ENCODE measurements at places on chromosomes 5 and 9.

GRCh38 chr9:72289401-72289800, 75.6 kb downstream of the ZFAND5 start:
- DNase-seq, result no peak

GRCh38 chr5:8633696-8634095, 764.7 kb downstream of the MTRR start:
- DNase-seq, result no peak

- DNase-seq, result no peak
Measured at GRCh38 chr9:91935805-91936514, 14.1 kb downstream of the ROR2 start.

DNA sequence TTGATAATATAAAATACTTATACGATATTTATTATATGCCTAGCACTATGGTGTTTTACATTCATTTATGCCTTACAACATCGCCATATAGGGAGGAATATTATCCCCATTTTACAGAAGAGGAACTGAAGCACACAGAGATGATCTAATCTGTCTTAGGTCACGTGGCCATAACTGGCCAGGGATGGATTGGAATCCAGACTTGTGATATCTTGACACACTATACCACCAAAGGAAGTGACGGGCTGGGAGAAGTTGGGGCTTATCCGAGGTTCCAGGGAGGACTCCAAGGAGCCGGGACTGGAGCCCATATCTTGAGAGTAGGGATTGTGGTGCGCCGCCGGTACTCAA, 129.8 kb downstream of the TMEM174 start:
- DNase-seq, result no peak

DNA sequence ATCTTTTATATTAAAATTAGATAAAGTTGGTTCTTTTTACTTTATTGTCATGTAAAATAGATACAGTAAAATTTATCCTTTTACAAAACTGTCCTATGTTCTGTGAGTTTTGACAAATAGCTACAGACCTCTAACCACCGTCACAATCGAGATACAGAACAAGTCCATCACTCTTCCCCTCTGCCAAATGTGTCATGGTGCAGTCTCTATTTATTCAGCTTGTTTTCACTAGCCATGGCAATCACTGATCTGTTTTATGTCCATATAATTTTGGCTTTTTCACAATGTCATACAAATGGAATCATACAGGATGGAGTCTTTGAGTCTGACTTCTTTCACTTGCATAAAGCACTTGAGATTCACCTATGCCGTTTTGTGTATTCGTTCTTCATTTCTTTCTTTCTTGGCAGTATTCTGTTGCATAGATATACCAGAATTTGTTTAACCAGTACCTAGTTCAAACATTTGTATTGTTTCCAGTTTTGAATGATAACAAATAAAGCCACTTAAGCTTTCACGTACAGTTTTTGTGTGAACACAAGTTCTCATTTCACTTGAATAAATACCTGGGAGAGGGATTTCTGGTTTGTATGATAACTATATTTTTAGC, 273.2 kb upstream of the MPDZ start:
- DNase-seq, result no peak

DNA sequence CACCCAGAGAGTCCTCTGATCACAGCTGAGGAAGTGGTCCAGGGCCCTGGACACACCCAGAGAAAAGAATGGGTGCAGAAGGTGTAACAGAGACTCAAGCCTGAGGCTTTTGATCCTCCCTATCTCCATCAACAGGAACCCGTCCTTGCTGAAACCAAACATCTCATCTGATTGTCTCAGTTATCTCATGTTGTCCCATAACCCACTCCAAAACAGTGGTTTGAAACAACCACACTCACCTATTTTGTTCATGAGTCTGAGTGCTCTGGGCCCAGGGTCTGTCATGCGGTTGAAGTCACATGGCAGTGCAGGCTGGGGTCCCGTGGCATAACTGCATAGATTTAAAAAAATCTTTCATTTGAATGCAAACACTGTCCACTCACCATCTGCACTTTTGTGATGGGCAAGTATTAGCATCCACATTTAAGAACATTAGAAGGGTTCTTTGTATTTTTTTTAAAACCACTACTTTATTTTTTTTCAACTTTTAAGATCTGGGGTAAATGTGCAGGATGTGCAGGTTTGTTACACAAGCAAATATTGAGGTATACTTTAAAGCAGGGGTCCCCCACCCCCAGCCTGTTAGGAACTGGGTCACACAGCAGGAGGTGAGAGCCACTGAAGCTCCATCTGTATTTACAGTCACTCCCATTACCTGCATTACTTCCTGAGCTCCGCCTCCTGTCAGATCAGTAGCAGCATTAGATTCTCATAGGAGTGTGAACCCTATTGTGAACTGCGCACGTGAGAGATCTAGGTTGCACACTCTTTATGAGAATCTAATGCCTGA, 255.8 kb downstream of the ROR2 start:
- no peak for DNase-seq

DNA sequence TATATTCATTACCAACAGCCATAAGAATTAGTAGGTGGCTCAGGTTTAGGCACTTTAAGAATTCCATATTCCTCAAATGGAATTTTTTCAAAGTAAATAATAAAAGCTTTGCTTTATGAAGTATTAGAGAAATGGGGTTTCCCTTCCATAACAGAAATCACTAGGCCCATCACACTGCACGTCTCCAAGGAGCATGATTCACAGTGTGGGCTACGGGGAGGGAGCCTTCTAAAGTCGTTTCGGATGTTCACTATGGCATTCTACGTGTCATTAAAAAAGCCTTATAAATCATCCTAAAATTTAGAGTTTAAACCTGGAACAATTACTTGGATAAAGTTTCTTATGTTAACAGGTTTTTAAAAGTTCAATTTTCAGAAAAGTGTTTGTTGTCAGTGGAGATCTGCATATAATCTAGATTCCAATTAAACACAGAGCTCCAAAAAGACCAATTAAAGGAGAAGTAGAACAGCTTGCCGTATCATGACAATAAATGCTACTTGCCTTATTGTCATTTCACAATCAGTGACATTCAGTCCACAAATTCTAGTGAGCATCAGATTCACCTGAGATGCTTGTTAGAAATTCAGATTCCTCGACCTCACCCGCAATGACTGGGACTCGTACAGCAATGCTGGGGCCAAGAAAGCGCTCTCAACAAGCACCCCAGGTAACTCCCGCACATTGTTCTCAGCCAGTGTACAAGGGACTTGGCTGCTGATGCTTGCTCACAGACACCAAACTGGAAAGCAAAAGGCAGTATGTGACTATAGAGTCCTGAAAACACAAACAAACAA, 115.7 kb downstream of the NFIB start:
- no peak for DNase-seq

DNA sequence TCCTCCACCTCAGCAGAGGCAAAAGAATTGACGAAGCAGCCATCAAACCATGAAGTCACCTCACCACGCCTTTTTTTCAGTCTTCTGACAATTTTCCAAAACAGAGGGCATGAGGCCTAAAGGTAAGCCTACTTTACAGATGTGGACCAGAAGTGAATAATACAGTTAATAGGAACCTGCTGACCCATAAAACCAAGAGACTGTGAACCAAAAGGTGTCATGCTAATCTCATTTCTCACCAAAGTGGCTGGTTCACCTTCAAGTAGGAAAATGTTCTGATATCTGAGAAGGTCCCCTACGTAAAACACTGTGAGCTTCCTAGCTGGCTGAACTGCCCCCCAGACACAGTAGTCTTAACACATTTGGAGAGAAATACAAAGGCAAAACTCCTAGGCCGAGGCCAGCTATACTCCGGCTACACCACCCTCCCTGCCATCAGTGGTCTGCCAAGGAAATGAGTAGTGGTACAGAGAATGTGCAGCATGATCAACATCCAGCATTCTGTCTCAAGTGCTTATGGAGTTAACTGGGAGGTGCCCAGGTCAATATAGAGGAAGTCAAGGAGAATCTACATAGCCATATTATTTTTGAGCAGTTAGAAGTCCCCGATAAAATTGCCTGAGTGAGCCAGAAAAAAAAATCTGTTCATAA, 19.3 kb upstream of the F2RL2 start:
- DNase-seq, result no peak

DNA sequence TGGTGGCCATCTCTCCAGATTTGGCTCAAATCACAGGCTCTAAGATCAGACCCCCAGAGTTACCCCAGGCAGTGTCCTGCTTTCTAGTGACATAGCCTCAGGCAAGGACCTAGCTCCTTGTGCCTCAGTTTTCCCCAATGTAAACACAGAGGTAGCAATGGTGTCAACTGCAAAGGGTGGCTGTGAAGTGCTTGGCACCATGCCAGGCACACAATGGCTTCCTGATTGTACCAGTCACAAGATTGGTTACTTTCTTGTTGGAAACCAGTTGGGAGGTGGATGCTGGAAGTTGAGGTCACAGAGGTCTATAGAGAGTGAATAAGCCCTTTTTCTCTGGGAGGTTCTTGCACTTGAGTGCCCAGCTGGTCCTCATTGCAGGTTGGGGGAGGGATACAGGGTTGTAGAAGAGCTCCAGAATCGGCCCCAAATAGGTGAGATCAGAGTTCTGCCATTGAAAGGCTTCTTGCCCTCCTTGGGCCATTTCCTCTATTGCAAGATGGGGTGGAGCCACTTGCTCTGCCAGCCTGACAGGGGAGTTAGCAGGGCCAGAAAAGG, 2.3 kb downstream of the STKLD1 start:
- no peak for DNase-seq
